RPMI7951 (cell line): ENCODE measurements at places on chromosomes 6 and 20.

GRCh38 chr20:20412750-20413149 lies 44.8 kb downstream of the INSM1 start:
- DNase-seq, result no peak

- no peak for DNase-seq
Measured at GRCh38 chr6:2480267-2480966, 235.0 kb upstream of the GMDS start.

- DNase-seq, result no peak
Measured at GRCh38 chr20:48808382-48809034, 19.3 kb downstream of the PREX1 start.

- DNase-seq, result no peak
Measured at GRCh38 chr20:36377348-36378326, 71.5 kb downstream of the DLGAP4 start.

DNA sequence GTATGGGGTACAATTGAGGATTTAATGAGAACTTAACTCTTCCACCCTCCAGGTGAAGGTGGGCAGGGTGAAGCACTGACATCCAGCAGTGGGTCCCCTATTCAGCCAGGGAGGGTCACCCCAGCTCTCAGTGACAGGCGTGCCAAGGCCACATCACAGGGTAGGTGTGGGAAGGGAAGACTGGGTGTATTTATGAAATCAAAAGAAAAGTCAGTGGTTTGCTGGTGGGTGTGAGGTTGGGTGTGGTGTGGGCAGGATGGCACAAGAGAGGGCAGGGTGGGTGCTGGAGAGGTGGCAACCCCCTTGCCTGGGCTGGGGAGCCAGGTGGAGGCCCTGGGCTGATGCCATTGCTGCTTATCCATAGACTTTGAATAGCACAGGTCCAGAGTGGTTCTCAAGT lies 16.6 kb downstream of the SYNDIG1 start:
- no peak for DNase-seq

DNA sequence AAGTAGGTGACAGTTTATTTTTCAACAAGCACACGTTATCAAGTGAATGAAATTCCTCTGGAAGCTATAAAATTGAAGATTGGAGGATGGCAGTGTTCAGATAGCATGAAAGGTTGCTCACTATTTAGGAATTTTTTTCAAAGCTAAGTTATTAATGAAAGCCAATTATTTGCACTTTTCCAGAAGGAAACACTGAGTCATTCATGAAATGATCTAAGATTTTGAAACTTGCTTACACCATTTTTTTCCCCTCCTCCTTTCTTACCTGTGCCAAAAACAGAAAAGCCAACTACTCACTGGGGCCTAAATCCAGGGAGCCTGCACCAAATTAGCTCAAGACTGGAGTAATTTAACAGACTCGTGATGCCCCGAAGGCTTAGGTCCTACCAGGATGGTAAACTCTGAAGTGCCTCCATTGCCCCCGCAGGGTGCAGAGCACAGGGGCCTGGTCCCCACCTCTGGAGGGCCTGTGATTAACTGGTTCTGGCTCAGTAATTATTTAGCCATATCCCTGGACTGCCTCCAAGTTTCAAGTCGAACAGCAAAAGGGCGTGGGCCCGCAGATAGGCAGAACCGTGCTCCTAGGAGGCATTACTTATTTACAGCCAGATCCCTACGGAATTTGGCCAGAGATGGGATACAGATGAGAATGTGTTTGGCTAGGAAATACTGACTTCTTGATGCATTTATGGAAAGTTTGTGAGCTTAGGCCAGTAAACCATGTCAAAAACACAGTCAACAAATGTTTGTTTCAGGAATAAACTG lies 28.0 kb upstream of the ZNF217 start:
- DNase-seq, result peak; percentile 87

DNA sequence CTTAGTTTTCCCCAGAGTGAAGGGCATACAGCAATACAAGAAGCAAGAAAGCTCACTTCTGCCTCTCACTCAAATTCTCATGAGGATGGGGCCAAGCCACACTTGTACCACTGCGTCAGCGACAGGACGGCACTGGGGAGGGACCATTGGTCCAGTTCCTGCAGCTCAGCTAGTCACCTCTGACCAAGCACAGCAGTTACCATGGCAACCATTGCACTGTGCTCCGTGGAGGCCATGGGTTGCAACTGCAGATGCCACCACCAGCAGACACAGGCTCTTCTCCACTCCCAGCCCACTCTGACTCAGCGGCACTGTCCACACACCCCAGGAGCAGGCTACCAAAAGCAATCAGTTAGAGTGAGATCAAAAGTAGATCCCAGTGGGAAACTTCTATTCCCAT lies 441.1 kb upstream of the ARID1B start:
- DNase-seq, result peak; percentile 35

DNA sequence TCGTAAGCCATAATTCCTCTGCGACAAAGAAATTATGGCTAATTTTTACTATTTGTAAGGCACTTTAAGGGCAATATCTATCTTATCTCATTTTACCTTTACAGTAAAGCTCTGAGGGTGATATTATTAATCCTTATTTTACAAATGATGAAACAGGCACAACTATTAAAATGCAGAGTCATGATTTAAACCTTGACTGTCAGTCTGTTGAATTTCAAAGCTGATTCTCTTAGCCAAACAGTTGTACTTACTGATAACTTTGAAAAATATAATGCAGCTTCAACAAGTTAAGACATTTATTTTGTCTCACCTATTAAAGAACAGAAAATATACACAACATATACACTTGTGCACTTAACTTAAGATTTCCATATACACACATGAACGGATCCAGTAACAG lies 88.2 kb downstream of the SMPDL3A start:
- no peak for DNase-seq

- no peak for DNase-seq
Measured at GRCh38 chr6:168097221-168097620, 18.2 kb upstream of the FRMD1 start.

GRCh38 chr6:89118931-89119330 lies 1.1 kb upstream of the SRSF12 start:
- no peak for DNase-seq

DNA sequence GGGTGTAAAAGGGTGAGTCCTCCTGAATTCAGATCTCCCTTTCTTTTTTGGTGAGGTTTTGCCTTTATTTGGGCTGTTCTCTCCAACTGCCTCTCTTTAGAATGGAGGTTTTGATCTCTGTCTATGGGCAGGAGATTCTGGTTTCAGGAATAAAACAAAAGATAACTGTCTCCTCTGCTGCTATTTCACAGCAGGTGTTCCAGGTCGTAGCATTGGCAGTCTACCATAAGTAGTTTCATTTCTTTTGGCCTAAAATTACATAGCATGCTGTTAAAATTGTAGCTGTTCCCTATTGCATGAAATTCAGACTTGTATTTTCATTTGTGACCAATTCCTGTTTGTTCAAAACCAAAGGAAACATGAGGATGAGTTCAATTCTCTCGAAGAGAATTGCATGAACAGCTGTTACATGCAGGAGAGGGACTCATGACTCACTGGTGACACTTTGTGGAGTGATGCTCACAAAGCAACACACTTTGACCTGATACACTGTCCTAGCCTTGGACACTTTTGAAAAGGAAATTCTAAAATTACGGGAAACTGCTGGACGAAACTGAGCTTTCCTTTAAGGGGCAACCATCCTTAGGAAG lies 76.8 kb upstream of the SIRPG start:
- DNase-seq, result peak; percentile 86

GRCh38 chr20:45758096-45758495 lies 33.6 kb downstream of the WFDC3 start:
- no peak for DNase-seq

DNA sequence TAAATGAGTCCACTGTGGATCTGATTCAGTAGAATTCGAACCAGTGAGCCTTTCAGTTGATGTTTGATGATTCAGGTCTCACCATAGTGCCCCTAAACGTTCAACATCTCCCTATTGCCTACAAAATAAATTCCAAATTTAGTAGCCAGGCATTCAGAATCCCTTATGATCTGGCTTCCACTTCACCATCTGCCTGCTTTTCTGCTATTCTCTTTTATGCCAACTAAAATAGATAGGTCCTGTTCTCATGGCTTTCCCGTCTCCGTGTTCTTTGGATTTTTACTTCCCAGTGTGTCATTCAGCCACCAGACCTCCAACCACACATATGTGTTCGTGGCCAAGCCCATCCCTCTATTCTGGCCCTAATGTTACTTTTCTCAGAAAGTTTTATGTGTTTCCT lies 410.4 kb downstream of the LMBRD1 start:
- no peak for DNase-seq

DNA sequence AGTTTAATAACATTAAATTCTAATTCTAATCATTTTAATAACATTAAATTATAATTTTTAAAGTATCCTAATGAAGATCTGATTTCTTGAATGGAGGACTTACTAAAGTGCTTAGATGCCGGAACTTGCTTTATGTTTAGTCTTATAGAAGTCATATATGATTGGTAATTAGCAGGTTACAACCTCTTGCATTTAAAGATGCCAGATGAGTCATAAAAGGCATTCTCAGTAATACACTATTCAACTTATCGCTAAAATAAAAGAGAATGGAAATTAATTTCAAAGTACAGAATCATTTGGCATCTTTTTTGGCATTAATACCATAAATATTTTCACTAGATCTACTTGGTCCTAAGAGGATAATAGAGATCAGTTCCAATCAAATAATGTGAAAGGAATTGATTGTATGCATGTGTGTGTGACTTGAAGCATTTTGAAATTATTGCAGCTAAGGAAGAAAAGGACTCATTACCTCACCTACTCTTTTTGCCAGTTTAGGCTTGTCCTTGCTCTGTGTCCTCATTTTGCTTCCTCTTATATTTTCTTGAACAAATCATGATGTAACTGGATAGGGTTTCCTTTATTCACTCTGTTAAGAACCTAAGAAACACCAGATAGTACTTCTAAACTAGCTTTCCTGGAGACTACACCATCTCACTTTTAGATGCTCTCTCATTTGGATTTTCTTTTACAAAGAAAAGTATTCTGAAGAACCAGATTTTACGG lies 2.7 kb downstream of the COL21A1 start:
- DNase-seq, result no peak

DNA sequence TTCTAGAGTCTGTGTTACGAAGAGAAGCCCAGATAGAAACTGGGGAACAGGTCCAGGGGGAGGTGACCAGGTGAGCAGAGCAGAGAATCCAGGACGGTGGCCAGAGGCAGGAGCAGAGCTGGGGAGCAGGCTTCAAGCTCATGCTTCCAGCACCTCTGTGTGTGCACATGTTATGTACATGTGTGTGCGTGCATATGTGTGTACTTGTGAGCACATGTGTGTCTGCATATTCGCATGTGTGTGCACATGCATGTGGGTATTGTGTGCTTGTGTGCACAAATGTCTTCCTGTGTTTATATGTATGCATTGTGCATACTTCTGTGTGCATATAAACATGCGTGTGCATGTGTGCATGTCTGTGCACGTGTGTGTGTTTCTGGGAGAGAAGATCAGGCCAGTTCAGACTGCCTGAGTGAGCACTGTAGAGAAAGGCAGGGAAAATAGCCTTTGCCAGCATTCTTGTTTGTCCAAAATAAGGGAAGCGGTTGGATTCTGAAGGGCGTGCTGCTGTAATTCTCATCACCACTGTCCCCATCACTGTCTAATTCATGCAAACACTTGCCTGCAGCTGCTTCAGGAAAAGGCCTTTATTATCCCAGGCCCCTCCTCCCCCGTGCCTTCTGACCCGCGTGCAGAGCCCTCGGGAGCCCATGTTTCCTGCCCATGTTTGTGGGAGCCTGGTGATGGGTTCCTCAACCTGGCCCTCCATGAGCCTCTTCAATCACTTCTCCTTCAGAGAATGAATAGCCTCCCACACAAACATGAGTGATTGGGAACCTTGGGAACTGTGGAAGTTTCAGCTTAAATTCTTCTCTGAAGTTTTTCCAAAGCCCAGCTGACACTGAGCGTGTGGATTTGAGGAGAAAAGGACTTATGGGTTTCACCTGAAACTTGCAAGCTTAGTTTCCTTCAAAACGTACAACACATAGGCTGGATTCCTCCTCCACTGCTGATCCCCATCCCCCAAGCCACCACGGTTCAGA lies 161.7 kb upstream of the AFDN start:
- DNase-seq, result no peak

DNA sequence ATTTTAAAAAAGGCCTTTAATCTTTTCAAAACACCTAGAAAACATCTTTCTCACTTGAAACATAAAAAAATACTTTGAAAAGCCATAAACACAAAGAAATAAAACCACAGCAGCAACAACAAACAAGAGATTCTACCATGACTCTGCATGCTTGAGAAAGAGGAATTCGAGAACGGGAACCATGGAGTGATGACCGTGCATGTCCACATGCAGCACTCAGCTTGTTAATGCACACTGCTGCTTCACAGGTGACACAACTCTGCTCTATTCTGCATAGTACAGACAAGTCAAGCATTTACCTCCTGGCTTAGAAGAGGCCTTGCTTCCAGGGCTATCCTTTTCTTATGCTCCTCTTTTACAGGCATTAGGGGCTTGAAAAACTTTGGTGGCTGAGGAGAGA lies 64.9 kb upstream of the NUP153 start:
- DNase-seq, result no peak

DNA sequence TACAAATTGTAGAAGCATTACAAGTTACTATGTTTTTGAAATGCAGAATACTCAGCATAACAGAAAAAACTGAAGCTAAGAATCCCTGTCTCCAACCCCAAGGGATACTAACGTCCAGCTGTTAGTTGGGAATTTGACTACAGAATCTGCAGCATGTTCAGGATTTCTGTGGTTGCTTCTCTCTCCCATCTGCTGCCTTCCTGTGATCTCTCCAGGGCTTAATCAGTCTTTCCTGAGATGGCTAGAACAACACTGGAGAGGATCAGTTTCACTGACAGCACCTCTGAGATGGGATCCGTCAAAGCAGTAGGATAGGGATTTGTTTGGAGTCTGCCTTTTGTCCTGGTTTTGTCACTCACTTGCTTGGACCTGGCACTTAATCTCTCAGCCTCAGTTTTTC lies 73.3 kb upstream of the NUP153 start:
- DNase-seq, result no peak

GRCh38 chr6:36727505-36728021 lies 29.9 kb downstream of the RAB44 start:
- peak; percentile 53 for DNase-seq

DNA sequence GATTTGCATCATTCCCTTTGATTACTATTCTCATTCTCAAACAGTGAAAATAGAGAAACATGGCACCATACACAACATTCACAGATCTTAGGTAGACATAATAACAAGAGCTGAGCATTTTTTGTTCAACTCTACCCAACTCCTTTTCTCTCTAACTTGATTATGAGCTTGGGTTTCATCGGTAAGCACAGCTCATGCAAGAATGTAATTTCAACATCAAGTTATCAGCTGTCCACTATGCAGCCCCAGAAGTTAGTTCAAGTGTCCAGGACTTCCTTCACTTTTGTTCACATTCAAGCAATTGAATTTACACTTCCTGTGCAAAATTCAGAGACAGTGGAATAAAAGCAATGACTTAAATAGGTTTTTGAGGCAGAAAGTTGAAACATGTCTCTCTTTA lies 297.7 kb upstream of the SASH1 start:
- DNase-seq, result no peak
